ENCODE measurements at places on chromosomes 7 and 10.
A peak's percentile ranks its signal among the peaks of the same experiment; 100 is the strongest.

GRCh38 chr10:3251172-3251571 lies 78.6 kb upstream of the PITRM1 start:
- no peak for DNase-seq

DNA sequence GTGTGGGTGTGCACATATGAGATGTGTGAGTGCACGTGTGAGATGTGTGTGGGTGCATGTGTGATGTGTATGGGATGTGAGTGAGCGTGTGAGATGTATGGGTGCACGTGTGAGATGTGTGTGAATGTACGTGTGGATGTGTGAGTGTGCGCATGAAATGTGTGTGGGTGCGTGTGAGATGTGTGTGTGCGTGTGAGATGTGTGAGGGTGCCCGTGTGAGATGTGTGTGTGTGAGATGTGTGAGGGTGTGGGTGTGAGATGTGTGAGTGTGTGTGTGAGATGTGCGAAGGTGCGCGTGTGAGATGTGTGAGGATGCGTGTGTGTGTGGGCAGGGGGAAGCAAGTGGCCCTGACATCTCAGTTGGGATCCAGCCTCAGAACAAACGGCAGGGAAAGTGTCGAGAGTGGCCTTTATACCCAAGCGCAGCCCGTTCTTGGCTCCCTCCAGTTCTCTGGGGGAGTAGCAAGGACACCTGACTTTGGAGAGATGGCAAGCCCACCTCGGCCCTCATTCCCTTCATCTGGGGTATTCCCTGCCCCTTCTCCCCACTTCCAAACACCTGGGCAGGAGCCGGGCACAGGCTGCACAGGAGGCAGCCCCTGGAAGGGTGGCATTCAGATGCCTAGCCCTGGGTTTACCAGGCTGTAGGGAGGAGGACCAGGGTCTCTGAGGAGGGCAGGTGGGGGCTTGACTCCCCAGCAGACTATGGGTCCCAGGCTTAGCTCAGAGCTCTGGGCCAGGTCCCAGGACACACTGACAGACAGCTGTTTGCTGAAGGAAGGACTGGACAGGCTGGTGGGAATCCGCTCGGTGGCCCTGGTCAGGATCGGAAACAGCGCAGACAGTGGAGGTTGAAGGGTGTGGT lies 31.6 kb downstream of the PPIF start:
- no peak for DNase-seq

DNA sequence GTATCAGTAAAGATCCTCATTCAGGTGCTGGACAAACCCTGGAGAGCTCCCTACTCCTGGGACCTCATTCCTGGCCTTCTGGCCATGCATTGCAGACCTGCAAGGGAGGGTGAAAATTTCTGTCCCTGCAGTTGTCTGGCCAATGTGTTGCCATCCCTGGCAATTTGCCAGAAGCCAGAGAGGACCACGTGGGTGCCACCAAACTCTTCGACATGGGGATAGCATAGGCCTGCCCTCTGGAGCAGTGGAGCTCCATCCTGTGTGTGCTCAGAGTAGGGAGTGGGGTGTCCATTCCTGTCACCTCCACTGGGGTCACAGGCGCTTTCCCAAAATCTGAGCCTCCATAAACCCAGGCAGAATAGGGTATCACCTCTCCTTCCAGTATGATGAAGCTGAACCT lies 31.2 kb downstream of the DMBT1 start:
- DNase-seq = no peak

- no peak for DNase-seq
Observed at GRCh38 chr7:110944966-110945644, 145.8 kb upstream of the LRRN3 start.

- DNase-seq = no peak
Observed at GRCh38 chr7:155653803-155654202, 9.3 kb downstream of the RBM33 start.

- no peak for DNase-seq
Observed at GRCh38 chr7:27953777-27954176, 213.8 kb downstream of the TAX1BP1 start.

- no peak for DNase-seq
Observed at GRCh38 chr10:7529638-7530037, 118.8 kb upstream of the SFMBT2 start.

DNA sequence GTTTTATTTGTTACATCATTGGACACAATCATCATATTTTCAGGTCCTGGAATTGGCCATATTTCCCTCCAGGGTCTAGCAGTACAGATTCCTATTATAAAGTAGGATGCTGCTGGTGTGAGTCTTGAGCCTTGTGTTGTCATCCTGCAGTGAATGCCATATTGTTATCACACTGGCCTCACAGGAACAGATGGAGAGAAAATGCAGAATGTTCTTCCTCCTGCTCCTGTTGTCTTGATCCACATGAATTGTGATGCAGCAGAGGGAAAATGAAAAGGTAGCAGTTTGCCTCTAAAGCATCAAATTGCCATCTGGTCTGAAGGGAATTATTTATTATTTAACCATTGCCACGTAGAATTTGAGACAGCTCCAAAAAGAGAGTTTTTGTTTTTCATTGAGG lies 248.6 kb downstream of the GPAM start:
- DNase-seq = no peak

DNA sequence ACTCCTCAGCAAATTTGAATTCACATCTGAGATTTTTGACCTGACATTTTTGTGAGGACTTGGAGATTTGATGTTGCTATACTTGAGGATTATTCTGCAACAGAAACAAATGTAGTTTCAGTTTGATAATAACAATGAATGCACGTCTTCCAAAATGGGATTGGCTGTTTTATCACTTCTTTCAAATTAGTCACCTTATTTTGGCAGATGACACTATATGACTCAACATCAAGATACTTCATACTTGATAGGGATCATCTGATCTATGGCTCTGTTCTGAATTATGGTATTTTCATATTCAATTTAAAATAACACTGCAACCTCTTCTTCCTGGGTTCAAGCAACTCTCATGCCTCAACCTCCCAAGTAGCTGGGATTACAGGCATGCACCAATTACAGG lies 24.2 kb downstream of the ARL5B start:
- no peak for DNase-seq

DNA sequence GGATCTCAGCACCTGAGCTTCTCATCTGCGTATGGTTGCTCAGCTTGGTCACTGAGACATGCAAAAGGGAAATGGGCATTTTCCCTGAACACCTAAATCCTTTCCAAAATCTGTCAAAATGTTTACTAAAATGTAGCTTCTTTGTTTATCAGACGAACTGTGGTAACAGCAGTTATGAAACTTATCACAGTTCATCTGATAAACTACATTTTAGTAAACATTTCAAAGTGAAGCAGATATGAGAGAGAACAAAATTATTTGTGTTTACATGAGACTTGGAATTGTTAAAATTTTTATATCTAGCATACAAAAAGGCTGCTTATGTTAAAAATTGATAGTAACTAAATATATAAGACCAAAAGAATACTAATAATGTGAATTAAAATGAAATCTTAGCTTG lies 573.4 kb upstream of the C7orf33 start:
- no peak for DNase-seq

DNA sequence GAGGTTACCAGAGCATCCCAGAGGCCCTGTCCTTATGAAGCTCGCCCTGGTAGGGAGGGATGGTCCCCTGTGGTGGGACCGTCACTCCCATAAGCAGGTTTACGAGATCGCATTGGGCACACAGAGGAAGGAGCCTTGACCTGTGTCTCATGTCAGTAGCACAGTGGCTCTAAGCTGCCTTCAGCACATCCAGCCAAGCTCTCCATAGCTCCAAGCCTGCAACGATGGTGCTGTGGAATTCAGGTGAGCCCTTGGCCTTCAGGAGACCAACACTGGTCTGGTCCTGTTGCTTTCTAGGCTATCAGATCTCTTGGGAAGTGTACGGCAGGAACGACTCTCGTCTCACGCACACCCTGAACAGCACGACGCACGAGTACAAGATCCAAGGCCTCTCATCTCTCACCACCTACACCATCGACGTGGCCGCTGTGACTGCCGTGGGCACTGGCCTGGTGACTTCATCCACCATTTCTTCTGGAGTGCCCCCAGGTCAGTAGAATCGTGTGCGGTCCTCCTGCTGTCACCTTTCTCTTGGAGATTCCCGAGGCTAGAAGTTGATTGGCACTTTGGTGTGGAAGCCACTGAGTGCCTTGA lies 605.3 kb upstream of the FOXK1 start:
- no peak for DNase-seq

DNA sequence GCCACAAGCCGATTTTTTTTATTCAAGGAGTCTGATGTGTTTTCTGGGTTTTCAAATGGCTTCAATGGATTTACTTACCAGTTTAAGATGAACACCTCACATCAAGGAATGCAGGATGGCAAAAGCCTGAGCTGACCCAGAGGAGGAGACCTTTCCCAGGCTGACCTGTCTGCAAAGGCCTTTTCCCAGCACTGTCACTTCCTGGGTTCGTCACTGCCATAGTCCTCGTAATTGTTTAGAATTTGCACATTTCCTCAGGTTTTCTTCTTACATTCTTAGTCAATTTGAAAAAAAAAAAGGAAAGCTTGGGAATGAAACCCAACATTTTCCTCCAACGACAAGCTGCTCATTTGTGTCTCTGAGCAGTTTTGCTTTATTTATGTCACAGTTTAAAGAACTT lies 42.0 kb downstream of the PTER start:
- no peak for DNase-seq

DNA sequence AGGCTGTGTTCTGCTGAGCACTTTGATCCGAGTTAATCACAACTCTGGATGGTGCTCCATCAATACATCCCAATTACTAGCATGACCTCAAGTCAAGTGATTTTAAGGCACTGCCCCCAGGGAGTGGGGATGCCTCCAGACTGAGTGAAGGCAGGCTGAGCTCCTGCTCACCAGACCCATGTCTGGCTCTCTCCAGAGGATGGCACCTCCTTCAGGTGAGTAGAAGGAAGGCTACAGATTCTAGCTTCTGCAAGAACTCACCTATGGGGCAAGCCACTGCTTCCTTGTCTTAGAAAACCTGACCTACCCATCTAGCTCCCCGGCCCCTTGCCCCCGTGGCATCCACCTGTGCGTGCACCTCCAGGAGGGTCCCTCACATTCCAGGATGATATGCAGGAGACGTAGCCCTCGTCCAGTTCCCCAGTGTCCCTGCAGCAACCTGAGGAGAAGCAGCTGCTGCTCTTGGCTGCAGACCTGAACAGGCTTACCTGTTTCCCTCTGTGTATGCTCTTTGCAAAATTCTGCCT lies 390.3 kb downstream of the GRID1 start:
- no peak for DNase-seq

DNA sequence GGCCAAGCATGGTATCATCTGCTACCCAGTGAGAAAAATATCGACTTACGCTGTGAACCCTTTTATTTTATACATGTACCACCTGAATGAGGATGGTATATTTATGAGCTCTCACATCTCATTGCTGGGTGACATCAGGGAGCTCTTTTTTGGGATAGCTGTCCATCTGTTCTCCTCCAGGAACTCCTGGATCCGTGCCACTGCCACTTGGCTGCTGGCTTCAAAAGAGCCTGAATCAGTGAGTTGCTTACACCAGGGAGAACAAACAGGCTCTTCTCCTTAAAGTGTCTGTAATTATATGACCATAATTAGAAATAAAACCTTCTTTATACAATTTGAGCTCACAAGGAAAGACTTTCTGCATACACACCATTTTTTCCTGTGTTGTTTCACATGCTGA lies 106.2 kb downstream of the KAT6B start:
- peak; percentile 64 for DNase-seq

GRCh38 chr7:122013065-122013464 lies 131.0 kb downstream of the AASS start:
- DNase-seq = no peak

DNA sequence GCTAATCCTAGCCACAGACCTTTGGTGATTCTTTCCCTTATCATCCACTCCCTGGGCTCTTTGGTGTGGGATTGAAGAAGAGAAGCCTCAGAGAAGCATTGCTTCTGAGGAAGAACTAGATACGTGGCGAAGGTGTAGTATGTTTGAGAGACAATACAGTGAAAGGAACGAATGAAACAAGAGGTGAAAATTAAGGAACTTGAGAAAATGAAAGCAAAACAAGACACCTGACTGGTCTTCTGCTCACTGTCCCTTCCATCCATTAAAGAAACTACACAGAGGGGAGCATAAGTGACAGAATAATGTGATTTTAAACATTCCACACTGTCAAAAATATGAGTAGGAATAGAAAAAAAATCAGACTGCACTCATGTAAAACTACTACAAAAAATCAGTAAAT lies 219.6 kb upstream of the NPSR1 start:
- no peak for DNase-seq

DNA sequence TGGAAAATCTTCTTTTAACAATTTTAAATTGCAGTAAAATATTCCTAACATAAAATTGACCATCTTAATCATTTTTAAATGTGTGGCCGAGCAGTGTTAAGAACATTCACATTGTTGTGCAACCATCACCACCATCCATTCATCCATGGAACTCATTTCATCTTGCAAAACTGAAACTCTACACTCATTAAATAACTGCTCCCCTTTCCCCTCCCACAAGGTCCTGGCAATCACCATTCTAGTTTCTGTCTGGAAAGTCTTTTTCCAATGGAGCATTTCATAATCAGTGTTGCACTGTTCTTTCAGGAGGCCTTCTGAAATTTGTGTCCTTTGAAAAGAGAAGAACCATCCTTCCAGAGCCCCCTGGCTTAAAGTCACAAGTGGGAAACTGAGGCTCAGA lies 233.1 kb downstream of the PLXNA4 start:
- peak; percentile 50 for DNase-seq

DNA sequence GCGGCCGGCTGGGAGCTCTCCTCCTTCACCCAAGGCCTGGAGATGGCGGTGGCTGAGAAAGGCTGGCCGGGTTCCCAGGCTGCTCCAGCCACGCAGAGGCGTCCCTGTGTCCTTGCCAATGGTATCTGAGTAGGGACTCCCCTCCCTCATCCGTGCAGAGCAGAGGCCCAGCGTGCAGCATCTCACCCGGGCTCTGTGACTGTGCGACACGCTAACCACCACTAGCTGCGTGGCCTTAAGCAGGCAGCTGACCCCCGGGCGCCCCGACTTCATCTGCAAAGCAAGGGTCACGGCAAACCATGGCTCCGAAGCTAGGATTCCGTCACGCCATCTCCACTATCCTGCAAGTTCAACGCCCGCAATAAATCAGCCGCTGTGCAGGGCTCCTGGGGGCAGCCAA lies 47.2 kb upstream of the TNRC18 start:
- no peak for DNase-seq

- no peak for DNase-seq
Observed at GRCh38 chr10:24046060-24046459, 162.9 kb upstream of the KIAA1217 start.

GRCh38 chr10:109958059-109958458 lies 34.7 kb upstream of the XPNPEP1 start:
- DNase-seq = no peak

GRCh38 chr10:85008488-85009184 lies 680.2 kb downstream of the CCSER2 start:
- no peak for DNase-seq

- no peak for DNase-seq
Observed at GRCh38 chr7:7443806-7444350, 91.8 kb downstream of the COL28A1 start.

DNA sequence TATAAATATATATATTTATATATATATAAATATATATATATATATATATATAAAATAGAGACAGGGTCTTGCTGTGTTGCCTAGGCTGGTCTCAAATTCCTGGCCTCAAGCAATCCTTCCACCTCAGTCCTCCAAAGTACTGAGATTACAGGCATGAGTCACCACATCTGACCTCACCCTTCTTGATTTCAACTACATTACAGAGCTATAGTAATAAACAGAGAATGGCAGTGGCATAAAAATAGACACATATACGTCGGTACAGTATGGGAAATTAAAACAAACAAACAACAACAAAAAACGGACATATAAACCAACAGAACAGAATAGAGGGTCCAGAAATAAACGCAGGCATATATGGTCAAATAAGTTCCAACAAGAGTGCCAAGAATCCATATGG lies 77.6 kb upstream of the PPP1R3A start:
- DNase-seq = no peak

GRCh38 chr10:13656337-13657100 lies 69.8 kb downstream of the PRPF18 start:
- DNase-seq = no peak
